ENCODE measurements at places on chromosomes 11 and 22.

DNA sequence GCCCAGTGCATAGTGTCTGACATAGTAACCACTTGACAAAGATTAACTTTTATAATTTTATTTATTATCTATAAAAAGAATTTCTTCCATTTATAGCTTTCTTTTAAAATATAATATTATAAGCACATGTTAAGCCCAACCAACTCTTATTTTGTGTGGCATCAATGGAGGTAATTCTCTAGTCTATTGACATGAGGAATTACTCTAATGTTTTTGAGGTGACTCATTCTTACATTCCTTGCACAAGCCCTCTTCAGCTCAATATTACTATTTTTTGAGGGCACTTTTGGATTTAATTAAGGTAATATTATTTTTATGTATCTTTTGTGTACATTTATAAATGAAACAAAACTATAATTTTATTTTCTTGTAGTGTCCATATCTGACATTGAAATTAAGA, 59.6 kb downstream of the AASDHPPT start:
- DNase-seq: no peak

DNA sequence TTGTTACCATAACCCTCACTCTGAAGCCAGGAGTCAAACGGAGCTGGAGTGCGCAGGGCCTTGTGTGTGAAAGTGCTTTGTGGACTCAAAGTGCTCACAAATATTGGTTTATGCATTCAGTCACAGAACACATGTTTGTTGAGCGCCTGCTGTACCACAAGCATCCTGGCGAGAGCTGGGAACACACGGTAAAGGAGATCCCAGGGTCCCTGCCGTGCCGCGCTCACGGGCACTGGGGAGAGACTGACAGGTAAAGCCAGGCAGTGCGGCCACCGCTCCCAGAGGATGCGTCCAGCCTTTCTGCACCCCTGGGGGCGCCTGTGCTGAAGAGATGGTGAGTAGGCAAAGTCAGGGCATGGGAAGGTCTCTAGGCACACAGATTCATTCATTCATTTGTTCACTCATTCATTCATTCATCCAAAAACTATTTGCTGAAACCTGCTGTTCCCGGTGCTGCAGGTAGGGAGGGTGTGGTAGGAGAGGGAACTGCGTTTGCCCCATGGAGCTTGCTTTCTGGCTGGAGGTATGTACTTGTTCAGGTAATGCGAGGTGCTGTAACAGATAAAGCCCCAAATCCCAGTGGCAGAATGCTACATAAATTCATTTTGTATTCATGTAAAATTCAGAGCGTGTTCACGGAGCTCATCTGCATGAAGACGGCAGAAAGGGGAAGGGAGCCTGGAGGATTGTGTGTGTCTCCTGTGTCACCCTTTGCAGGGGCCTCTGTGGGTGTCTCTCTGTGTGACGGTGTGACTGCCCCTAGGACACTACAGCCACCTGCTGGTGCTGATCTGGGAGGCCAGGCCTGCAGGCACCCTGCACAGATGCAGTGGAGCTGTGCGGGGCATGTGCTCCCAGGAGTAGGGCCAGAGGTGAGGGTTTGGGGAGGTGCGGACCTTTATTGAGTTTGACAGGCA, 167.0 kb upstream of the B3GAT1 start:
- DNase-seq: no peak

DNA sequence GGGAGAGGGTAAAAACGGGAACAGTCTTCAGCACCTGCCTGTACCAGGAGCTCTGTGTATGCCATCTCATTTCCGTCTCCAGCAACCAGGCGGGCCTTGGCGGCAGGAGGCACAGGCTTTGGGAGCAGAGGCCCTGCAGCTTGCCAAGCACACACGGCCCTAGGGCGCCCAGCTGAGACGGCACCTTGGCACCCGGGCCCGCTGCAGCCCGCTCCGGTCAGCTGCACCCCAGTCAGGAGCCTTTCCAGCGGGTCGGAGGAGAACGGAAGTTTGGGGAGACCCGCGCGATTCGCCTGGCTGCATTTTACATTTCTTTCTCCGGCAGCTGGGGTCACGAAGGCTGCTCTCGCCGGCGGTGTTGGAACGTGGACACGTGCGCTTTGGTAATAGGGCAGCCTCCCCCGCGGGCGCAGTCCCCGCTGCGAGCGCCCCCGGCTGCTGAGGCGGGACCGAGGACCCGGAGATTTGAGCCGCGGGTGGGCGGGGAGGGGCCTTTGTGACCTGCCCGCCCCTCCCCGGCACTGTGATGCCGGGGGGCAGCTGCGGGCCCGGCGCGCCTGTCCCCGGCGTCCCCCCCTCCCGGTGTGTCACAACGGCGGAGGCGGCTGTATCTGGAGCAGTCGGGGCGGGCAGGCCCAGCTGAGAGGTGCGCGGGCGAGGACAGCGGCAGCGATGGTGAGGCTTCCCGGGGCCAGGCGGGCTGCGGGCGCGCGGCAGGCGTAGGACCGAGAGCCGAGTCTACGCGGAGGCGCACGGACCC, at the start of gene TUBA8:
Gene TUBA8, plus strand, starts transcription at position 616 of the 760 bp plus-strand sequence. Its CDS starts 57 bp downstream, at position 673.
- peak; percentile 73 for DNase-seq

DNA sequence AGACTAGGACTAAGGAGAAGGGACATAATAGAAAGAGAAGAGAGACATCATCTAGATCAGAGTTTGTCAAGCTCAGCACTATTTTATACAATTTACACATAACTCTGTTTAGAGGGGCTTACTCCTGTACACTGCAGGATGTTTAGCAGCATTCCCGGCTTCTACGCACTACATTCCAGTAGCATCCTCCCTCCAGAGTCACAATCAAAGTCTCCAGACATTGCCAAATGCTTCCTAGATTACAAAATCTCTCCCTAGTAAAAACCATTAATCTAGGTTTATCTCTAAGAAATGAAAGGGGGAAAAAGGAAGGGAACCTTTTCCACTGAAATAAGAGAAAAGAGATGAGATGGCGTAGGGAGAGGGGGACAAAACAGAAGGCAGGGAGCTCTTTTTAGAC, 4.0 kb downstream of the USP28 start:
- DNase-seq: no peak

- DNase-seq: no peak
Measured at GRCh38 chr11:100726680-100727079, 39.6 kb downstream of the ARHGAP42 start.
